ENCODE measurements at places on chromosomes 2 and 18.

GRCh38 chr2:234436482-234436837 is 60.4 kb downstream of the ARL4C start:
- no peak for DNase-seq

GRCh38 chr2:66489436-66489835 is 54.5 kb downstream of the MEIS1 start:
- no peak for DNase-seq

DNA sequence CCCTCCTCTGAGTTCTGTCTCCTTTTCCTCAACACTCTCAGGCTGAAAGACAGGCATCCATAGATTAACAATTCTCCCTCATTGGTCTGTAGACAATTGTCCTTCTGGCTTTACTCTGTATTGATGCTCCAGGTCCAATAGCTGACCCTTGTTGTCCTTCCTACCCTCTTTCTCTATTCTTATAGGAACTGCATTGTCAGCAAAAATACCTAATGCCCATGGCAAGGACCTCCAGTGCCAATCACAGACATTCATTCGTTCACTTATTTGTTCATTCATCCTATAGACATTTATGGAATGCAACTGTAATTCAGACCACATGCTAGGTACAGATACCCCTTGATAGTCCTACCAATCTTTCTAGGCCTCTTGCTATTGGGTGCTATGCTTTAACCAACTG is 69.8 kb upstream of the DTNA start:
- no peak for DNase-seq

GRCh38 chr2:85073033-85073432 is 60.2 kb upstream of the TCF7L1 start:
- no peak for DNase-seq

GRCh38 chr2:47109007-47109375 is 46.1 kb downstream of the STPG4 start:
- DNase-seq, result no peak

GRCh38 chr2:127125821-127126220 is 18.9 kb upstream of the BIN1 start:
- DNase-seq, result no peak

DNA sequence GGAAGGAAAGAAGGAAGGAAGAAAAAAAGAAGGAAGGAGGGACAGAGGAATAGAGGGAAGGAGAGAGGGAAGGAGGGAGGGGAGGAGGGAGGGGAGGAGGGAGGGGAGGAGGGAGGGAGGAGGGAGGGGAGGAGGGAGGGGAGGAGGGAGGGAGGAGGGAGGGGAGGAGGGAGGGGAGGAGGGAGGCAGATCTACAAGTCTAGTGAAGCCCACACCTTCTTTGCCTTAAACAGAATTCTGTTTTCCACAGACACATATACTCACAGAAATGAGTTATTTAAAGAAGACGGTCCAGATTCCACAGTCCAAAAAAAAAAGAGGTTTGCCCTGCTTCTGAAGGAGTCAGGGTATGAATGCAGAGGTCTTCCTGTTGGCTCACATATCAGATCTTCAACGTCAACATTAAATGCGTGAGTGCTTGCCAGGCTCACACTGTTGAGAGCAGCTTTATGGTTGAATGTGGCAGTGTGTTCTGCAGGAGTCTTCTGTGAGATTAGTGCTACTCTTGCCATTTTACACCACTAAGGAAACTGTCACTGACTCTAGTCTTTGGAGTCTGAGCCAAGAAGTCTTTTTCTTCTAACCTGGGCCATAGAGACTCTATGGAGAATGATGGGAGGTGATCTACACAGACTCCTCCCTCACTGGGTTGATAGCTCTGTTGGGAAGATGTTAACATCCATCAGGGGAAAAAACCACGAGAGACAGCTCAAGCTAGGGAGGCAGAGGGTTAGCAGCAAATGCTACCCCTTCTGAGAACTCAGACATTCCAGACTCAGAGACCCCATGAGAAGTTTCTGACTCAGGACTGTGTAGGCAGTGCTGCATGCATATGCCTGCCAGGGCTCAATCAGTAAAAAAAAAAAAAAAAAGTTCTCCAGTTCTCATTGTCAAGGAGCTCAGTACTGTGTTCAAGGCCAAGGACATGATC is 23.3 kb downstream of the PAX8 start:
- no peak for DNase-seq

DNA sequence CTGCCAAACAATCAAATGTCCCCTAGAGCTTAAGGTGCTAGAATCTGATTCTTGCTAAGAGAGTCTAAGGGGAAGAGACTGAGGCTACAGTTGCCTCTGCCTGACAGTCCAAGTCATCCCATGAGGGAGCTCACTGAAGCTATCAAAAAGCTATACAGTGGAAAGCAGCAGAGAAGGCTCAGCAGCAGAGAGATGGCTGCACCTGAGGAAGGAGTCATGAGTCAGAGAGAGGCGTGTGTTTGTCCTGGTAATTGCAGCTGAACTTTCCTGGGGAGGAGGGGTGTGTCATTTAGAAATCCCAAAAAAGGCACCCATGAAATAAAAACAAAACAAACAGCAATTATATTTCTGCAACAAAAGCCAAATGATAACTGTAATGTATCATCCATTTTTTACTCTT is 305.2 kb upstream of the UBE2E3 start:
- no peak for DNase-seq

DNA sequence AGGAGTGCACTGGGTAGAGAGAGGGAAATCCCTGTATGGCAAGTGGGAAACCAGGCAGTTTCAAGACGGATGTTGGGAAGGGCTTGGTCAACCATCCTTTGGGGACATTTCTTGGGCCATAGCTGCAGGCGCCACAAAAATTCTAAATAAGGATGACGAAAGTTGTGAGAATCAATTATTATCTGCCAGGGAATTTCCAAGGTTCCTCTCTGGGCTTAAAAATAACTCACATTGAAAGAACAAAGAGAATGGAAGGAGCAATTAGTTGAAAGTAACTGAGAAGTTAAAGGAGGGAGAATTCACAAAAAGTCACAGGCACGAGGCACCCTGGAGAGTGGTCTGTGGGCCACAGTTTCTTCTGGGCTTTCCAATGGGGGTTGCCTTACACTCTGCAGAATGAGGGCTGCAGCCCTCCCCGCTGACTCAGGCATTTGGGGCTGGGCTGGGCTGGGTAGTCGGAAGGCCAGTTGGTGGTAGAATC is 195.7 kb downstream of the SMAD7 start:
- DNase-seq, result no peak

DNA sequence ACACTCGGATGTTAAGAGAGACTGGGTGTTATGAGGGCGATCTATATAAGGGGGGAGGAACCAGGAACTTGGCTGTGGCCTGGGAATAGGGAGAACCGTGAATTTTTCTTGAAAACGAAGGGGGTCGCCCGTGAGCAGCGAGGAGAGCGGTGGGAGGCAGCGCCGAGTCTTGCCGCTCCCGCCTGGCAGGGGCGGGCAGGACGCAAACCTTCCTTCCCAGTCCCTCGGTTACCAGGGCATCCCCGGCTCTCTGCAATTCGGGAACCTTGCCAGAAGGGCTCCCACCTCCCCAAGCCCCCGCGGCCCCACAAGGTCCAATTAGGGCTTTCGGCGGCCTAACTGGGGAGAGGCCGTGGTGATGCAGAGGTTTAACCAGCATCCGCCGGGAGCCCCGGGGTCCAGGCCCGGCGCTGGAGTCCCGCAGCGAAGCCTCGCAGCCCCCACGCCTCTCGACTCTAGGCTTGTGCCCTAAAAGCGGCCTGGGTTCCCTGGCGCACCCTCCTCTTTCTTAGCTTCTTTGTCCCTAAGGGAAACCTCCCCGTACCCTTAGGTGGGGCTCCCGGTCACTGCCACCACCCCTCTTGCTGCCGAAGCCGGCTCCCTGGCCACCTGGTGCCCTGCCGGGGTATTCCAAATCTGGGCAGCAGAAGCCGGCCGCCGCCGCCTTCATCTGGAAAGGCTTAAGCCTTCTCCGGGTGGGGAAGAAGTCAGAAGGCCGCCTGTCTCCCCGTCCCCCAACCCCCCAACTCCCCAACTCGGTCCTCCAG is 680 bp upstream of the FHOD3 start:
- DNase-seq, result no peak

GRCh38 chr2:28300485-28301341 is 91.9 kb upstream of the FOSL2 start:
- no peak for DNase-seq

DNA sequence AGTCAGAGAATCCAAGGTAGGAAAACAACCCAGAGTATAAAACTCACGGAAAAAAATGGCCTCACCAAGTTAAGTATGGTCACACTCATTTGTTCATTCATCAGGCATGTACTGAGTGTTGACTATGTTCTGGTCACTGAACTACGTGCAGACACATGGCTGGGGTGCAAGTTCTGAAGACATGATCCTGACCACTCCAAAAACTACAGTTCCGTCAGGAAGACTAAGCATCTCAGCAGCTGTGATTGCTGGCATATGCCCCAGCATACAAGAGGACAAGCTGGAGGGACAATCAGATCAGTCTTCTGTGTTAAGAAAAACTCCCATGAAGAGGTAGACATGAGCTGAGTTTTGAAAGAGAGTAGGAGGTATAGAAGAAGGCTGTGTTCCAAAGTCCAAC is 72.8 kb downstream of the TCF4 start:
- no peak for DNase-seq

GRCh38 chr2:236859908-236860307 is 225.8 kb upstream of the COPS8 start:
- no peak for DNase-seq

DNA sequence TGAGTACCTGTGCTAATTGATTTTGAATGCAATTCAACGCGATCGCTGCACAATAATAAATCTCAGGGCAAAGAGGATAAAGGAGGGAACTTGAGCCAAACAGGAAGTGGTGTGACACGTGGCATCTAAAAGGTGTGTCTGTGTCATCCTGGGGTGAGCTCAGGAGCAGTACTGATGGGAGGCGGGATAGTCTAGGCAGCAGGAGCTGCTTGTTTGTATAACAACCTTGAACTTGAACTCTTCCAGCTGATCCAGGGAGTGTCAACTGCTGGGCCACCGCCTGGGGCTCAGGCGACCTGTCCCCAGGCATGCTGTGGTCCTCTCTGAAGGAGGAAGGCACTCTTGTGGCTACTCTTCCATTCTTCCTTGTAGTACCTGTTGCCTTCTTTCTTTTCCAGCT is 61.2 kb downstream of the BOD1L2 start:
- DNase-seq, result no peak

GRCh38 chr2:56444339-56444738 is 260.5 kb downstream of the CCDC85A start:
- no peak for DNase-seq

DNA sequence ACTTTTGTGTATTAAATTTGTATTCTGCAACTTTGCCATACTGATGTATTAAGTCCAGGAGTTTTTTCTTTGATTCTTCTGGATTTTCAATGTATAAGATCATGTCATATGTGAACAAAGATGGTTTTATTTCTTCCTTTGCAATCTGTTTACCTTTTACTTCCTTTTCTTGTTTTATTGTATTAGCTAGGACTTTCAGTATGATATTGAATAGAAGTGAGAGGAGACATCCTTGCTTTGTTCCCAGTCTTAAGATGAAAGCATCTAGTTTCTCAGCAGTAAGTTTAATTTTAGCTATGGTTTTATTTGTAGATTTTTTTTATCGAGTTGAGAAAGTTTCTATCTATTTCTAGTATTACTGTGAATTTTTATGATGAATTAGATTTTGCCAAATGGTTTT is 25.5 kb downstream of the VRK2 start:
- DNase-seq, result no peak

DNA sequence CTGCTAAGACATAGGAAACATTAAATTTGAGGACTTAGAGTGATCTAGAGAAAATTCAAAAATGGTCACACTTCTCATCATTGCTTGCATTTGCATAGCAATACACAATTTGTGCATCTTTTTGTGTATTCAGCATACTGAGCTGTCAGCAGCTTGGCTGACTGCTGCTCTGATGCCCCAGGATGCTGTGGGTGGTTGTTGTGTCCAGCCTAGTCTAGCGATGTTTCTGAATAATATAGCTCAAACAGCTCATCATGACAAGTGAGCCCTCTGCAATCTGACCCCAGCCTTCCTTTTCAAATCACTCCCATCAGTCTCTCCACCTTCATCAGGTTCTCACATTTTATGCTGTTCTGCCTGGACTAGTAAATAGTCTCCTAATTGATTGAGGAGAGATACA is 483.7 kb upstream of the SPHKAP start:
- DNase-seq, result no peak

DNA sequence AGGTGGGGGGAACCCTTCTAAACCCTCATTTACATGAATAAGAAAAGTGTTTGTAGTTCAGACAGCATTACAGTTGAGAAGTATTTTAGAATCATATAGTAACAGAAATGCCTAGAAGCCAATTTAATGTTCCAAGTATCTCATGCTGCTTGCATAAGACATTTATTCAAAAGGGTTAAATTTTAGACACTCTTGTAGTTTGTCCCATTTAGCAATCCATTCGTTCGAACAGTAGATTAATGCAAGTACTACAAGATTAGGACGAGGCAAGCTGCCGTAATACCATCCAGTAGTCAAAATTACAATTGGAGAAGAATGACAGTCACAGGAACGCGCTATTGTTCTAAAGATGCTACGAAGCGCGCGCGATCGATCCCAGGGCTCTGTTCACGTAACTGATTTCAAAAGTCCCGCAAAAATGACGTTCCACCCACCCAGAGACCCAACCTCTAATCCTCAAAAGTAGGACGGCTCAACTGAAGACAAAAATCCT is 1.2 kb downstream of the TMEM237 start:
- DNase-seq, result no peak

- DNase-seq, result no peak
These were observed 77.2 kb downstream of the PIGN start for GRCh38 chr18:62109676-62110075.

- DNase-seq, result peak; percentile 4
These were observed 22.5 kb upstream of the CDKL4 start for GRCh38 chr2:39266139-39266805.

DNA sequence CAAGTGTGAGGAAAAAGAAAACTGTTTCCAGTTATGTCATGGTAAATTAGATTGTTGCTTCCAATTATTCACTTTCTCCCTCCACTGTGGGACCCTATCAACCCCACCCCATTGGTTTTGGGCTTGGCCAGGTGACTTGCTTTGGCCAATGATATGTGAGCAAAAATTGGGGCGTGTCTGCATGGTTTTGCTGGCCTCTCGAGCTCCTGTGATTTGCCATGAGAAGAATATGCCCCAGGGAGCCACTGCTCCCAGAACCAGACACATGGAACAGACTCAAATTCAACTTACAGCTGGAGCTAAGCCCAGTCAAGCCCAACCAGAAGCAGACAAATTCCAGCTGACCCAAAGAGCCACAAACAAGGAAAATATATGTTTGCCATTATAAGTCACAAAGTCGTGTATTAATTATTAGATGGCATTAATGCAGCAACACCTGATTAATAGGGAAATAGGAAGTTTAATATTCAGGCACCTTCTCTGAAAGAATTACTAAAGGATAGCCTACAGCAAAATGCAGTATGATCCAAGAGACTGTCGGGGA is 248.9 kb downstream of the ANAPC1 start:
- DNase-seq, result no peak

GRCh38 chr2:176542476-176542875 is 273.2 kb downstream of the MTX2 start:
- DNase-seq, result no peak

DNA sequence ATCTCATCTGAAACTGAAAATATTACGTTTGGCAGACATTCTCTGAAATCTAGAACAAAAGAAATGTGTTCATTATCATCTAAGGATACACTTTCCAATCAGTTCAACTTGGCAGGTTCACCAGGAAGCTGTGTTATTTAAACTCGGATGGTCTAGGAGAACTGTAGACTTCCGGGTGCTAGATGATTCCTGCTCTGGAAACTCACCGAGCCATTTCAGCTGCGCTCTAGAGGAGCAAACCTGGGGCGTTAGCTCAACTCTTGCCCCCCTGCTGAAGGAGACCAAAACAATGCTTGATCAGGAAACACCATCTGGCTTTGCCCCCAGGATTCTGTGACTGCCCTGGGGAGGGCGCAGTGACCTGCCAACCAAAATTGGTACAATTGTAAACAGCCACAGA is 22.9 kb downstream of the MLPH start:
- no peak for DNase-seq

Measured in naive thymus-derived CD4-positive, alpha-beta T cell (primary cell).